ENCODE measurements at places on chromosomes 11 and 22.
A peak's percentile ranks its signal among the peaks of the same experiment; 100 is the strongest.

DNA sequence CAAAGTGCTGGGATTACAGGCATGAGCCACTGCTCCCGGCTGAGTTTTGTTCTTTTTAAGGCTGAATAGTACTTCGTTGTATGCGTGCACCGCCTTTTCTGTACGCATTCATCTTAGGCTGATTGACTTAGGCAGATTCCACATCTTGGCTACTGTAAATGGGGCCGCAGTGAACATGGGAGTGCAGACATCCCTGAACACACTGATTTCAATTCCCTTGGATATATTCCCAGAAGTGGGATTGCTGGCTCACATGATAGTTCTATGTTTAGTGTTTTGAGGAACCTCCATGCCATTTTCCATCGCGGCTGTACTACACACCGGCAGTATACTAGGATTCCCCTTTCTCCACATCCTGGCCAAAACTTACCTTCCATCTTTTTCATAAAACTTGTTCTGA, 10.4 kb upstream of the ZNF74 start:
- DNase-seq, result no peak

GRCh38 chr11:8087185-8087584, 6.2 kb downstream of the TUB start:
- no peak for DNase-seq

DNA sequence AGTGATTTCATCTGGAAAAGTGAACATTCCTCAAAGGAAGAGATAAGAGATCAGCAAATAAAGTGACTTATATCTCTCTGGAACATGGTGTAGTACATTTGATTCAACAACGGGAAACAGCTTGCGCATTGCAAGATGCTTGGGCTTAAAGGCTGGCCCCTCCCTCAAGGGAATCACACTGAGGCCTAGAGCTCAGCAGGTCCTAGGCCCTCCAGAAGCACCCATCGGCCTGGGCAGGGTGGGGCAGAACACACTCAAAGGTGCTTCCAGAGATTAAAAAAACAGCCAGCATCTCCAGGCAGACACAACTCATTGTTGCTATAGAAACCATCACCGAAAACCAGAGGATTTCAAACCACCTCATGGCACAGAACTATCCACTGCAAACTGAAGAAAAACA, 69.0 kb upstream of the ARFGAP3 start:
- no peak for DNase-seq

DNA sequence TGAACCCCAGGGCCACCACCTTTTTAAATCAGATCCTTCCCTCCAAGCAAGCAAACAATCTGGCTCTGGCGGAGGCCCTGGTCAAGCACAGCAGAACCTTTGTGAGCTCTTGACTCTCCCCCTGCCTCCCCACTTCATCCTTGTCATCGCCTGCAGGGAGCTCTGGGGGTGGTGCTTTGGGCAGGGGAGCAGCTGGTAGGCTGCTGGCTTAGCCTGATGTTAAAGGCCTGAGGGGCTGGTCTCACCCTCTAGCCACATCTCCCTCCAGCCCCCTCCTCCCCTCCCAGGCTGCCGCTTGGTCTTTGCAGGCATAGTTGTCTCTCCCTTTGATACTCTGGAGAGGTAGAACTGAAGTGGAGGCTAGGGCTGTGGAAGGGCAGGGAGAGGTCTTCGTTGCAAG, 50.9 kb downstream of the THAP12 start:
- no peak for DNase-seq

GRCh38 chr11:63847363-63847762, 8.5 kb downstream of the MARK2 start:
- DNase-seq, result peak; percentile 41

DNA sequence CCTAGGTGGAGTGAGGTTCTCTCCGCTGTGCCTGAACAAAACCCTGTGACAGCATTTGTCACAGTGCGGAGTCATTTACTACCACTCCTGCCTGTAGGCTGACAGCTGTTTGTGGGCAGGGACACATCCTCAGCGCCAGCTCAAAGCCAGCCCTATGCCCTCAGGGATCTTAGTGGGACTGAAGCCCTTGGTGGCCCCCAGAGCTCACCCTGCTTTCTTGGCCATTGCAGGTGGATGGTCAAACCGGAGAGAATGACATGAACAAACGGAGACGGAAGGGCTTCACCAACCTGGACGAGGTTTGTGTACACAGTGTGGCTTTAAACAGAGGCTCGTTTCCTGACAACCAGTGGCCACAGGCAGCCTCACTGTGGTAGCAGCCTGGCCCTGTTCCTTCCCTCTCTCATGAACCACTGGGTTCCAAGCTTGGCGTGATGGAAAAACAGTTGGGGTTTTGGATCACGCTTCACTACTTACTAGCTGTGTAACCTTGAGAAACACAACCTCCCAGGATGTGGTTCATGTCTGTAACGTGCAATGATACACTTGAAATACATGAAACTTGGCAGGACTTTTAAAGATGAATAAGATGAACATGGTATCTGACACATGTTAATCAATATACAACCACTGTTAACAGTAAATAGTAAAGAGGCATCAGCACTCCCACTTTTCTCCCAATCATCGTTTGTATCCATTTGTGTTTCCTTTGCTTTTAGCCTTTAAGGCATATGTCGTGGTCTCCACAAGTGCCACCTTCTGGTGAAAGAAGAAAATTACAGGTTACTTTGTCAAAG, 125.8 kb downstream of the MICAL2 start:
- DNase-seq, result peak; percentile 66

- DNase-seq, result no peak
Measured at GRCh38 chr11:9020916-9021315, 17.1 kb upstream of the NRIP3 start.

All from LoVo (cell line).